ENCODE measurements at places on chromosomes 12 and 14.

GRCh38 chr14:68788996-68789820 is 3.7 kb downstream of the ZFP36L1 start:
- DNase-seq, result peak; percentile 57

- no peak for DNase-seq
Observed at GRCh38 chr12:52204931-52205505, 13.2 kb upstream of the KRT80 start.

DNA sequence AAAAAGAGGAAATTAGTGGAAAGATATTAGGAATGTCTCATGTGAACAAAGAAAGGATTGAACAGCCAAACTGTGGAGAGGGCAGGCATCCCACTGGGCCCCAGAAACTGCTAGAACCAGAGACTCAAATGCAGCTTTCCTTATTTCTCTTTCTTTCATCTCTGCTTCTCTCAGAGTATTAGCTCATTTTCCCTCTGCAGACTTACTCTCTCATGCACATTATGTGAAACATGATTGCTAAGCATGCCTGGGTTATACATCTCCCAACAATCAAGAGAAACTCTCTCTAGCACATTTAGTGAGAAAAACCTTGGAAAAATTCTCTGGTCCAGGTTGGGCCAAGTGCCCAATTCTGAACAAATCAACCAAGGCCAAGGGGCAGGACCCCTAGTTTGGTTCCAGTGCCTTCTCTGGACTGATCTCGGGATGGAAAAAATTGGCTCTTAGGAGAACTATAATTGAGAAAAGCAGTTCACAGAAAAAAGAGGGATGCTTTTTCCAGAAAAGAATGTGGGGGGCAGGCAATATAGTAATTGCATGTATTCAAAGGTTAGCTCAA is 313.1 kb downstream of the RAD51B start:
- DNase-seq, result no peak

DNA sequence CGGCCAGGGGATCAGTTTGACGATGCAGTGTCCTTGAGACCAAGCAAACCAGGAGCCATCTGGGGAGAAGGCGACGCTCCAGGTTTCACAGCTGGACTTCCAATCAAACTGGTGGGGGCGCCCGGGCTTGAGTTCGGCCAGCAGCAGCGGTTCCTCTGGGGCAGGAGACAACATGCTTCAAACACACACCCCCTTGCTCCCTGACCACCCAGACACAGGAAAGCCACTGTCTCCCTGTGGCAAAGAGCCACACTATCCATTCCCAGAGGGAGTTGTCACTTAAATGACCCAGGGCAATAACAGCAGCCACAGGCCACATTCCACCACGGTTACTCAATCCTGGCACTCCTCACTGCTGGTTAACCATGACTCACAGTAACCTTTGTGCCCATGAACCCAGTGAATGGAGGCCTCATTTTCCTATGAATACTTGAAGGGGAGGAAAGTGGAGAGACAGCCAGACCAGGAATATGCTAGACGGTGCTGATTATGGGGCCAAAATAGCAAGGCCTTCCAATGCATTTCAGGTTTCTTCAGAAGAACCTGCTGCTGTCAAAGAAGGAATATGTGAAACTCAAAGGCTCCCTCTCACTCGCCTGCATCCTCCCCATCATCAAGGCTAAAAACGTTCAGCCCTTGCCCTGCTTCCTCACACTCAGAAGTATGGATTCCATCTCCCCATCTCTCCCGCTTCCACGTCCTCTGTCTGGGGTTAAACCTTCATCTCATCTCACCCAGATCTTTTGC is 8.5 kb downstream of the WSB2 start:
- peak; percentile 94 for DNase-seq

GRCh38 chr14:104507443-104507842 is 72.1 kb upstream of the C14orf180 start:
- no peak for DNase-seq

DNA sequence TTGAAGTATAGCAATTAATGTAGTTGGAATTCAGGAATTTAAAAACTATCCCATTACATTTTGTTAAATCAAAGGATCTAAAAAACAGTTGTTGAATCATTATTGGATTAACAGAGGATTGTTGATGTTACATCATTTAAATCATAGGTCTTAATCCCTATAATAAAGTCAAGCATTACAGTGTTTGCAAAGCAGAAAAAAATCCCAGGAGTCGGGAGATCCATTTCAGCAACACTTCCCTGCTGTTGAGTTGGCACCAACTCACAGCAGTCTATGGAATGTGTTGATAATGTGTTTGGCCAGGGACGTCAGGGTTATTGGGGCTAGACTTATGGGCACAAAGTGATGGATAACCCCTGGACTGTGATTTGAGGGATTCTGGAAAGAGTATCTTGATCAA is 99.1 kb upstream of the TMTC1 start:
- DNase-seq, result no peak

DNA sequence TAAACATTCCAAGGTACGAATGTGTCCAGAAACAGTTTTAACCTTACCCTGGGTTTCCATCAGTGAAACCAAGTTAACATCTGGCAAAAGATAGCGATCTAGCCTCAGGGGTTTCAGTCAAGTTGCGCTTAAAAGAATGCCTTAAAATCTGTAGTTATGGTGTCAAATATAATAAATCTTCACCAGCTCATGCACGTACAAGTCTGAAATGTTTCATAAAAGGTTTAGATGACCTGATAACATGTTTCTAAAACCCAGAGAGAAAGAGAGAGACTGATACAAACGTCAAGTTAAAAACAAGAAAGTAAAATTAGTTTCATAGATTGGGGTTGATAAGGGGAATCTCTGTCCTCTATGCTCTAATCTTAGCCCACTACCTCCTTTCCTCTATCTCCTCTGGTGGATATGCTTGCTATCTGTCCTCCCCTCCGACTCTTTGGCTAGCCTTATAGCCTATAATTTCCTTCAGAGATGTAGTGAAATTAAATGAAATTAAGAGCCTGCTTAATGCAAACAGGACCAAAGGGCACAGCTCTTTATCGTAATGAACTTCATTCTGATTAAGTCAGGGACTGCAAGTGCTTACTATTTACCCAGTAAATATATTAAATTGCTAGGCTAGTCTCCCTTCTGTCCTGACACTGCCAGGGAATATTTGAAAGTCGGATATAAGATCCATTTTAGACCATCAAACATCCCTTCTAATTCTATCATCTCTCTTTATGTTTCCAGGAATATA is 18.4 kb upstream of the FOS start:
- DNase-seq, result no peak

GRCh38 chr14:75711796-75712211 is 50.8 kb downstream of the TTLL5 start:
- peak; percentile 88 for DNase-seq

DNA sequence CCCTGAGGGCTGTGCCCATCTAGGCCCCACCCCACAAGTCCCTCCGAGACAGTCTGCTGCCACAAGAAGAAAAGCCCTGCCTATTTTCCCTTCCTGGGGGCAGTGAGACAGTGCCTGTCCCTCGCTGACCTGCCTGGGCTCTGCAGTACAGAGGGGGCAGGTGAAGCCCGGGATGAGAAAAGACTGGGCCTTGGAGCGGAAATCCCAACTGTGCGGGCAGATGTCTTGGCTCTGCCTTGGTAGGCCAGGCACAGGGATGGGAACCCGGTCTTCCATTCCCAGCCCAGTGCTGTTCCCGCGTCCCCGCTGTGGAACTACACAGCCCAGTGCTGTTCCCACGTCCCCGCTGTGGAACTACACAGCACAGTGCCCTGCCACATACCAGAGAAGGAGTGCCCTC is 12.8 kb upstream of the NXPH4 start:
- no peak for DNase-seq

GRCh38 chr14:22334627-22335026 is 254.4 kb downstream of the DAD1 start:
- DNase-seq, result no peak

DNA sequence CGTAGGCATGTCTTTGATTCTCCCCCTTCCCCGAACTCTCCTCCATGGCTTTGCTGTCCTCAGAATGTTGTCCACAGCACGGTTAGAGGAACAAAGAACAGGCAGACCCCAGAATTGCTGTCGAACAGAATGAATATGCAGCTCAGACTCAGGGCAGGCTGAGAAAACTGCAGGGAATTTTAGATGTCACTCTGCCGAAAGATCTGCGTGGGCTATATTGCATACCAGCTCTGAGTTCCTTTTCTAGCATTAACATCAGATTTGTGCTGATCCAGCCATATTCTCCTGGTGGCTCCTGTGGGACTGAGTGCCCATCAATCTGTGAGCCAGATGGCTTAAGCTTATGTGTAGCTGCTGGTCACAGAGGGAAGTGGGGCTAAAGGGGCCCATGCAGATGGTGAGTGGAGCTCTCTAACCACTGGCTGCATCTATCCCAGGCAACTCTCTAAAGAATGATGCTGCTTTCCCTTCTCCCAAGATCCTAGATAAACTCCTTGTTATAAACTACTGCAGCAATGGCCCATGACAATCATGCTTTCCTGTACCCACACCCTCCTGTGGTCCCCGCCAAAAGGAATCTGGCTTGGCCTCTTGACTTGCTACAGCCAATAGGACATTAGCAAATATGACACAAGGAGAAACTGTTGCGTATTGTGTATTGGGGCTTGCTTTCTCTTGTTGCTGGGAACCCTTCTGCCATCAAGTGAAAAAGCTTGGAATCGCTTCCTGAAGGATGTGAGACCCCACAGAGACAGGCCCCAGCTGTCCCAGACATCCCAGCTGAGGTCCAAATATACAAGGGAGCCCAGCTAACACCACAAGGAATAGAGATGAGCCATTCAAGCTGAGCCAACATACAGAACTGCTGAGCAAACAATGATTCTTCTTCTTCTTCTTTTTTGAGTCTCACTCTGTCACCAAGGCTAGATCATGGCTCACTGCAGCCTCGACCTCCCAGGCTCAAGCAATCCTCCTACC is 101.3 kb downstream of the FOXN3 start:
- no peak for DNase-seq
